ENCODE measurements at places on chromosomes 16 and 17.

DNA sequence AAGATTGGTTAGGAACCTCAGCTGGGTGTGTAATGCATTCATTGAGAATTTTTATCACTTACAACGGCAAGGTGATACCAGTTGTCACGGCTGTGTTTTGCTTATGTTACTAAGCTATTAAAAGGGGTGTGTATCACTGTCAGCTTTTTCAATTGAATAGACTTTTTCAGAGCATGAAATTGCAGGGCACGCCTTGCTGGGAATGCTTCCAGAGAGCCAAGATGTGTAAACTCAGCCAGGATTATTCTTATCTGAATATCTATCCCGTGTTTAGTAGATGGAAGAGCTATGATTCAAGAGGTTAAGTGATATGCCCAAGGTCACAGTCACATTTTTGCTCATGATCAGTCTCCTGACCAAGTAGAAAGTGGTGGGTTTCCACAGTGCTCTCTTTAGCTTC lies 6.6 kb upstream of the TEKT3 start:
- DNase-seq: no peak

DNA sequence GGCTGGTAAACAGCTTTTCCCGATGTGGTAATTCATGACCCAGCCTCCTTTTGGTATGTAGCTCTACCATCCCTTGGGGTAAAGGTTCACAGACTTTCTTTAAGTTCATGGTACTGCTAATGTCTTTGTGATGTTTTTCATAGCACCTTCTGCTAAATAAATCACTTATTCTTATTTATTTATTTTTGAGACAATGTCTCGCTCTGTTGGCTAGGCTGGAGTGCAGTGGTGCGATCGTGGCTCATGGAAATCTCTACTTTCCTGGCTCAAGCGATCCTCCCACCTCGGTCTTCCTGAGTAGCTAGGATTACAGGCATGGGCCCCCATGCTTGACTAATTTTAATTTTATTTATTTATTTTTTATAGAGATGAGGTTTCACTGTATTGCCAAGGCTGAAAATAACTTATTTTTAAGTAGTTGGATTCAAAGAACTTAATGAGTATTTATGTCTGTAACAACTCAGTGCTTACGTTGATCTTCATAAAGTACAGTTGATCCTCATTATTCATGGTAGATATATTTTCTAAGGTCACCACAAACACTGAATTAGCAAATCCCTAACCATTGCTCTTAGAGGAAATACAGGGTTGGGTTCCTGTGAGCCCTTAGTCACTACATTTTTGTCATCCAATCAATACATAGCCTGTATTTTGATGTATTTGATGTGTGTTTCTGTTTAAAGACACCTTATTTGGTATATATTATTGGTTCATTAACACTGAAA lies 97.1 kb downstream of the SHISA9 start:
- peak; percentile 9 for DNase-seq

GRCh38 chr16:66274335-66275110 lies 92.0 kb upstream of the CDH5 start:
- no peak for DNase-seq

- DNase-seq: peak; percentile 45
These were observed 945 bp downstream of the SGSH start for GRCh38 chr17:80219013-80219762.

GRCh38 chr16:19223235-19224170 lies 55.5 kb downstream of the SYT17 start:
- DNase-seq: no peak

- DNase-seq: no peak
These were observed 66.8 kb downstream of the XYLT1 start for GRCh38 chr16:17403859-17404545.

DNA sequence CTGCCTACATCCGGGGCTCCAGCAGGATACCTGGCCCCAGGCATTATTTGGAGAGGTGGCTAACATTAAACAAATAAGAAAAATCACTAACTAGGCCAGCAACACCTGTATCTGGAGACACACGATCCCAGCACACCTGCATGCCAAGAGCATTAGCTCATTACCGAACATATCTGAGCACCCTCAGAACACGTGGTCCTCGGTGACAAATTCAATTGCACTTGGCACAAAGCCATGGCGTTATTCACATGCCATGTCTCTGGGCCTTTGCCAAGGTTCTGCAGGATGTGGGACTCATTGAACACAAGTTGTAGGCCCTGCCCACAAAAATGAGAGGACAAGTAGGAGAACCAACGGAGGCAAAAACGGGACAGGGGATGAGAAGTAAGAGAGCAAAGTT lies 552.3 kb downstream of the TOX3 start:
- DNase-seq: peak; percentile 73

DNA sequence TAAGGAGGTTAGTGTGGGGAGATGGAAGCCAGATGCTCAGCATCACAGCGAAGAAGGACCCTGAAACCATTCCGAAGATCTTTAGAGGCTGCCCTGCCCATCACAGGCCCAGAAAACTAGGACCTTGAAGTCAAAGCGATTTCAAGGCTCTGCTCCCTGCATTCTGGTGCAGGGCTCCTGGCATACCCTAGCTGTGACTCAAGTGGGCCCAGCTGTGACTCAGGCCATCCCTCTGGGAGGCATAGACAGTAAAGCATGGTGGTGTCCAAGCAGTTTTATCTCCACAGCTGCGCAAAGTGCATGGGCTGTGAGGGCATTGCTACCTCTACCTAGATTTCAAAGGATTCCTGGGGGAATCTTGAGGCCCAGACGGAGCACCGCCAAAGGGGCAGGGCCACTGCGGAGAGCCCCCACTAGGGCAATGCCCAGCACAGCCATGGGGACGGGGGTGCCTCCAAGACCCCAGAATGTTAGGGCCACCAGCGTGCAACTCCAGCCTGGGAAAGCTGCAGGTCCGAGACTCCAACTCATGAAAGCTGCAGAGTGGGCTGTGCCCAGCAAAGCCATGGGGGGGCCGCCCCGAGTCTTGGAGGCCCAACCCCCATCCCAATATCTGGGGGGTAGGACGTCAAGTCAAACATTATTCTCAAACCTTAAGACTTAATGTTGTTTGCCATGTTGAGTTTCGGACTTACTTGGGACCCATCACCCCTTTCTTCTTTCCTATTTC lies 11.7 kb upstream of the ZNF594 start:
- DNase-seq: no peak

Measured in right renal pelvis (tissue), 4 donors.